ENCODE measurements at places on chromosomes 6 and 20.

DNA sequence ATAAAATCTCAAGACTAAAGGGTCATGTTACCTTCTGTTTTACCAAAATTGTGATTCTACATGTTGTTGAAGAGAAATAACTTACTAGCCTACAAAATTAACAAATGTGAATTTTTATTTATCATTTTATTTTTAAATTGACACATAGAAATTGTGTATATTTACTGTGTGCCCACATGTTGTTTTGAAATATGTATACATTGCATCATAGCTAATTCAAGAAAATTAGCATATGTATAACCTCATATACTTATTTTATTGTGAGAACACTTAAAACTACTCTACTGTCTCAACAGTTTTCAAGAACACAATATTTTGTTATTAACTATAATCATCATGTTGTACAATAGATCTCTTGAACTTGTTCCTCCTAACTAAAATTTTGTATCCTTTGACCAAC, 177.8 kb downstream of the EPM2A start:
- H3K36me3 ChIP-seq = no peaks in the 10 kb centered on the region
- H3K4me3 ChIP-seq = no peak overlapping the region
- no peak overlapping the region for H3K27ac ChIP-seq
- no peak for DNase-seq
- H3K4me1 ChIP-seq = no peaks in the 10 kb centered on the region

DNA sequence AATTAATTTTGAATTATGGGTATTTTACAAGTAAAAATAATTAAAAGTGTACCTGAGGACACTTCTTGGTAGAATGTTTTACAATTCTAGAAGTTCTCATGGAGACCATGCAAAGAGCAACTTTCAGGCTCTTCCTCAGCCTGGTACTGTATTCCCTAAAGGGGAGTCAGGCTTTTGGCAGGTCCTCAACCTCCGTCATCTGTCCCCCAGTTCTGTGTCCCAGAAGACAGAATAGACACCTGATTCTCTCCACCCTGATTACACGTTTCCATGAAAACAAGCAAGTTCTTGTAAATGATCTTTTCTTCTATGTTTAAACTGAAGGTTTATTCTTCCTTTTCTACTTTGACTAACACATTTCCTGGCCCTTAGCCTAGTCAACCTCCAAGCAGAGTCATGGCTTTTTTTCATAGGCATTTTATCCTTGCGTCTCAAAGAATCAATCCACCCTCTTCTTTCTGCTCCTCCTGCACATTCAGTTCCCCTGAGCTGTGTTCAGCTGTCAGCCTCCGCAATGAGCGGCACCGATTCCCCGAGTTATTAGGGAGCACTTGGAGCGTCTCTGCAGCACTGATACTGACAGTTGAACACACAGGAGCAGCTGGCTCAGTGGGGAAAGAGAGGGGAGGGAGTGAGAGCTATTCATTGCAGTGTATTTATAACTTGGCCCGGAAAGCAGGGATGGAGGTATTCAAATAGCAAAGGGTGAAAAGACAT, 1082.4 kb upstream of the MAP3K7 start:
- H3K36me3 ChIP-seq = no peaks in the 10 kb centered on the region
- peak; percentile 69 for DNase-seq
- peak overlapping the region; percentile 79 for H3K4me3 ChIP-seq
- H3K27me3 ChIP-seq = peaks cover 2% of the 10 kb centered on the region
- peaks cover 13% of the 10 kb centered on the region for H3K4me1 ChIP-seq
- H3K27ac ChIP-seq = peak overlapping the region; percentile 84

DNA sequence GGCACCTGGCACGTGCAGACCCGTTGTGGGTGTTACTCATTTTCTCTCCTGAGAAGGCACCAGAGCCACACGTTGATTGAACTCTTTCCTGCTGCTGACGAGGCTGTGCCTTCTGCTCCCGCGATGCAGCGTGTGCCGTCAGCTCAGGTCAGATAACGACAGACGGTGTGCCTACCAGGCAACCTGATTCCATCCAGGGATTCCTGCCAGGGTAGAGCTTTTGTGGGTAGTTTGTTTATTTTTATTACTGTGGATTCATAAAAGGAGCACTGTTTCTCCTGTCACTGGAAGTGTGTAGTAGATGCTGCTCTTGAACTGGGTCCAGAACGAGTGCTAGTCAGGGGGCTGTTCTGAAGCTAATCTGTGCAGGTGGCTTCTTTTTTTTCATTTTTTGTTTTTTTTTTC, 20.7 kb downstream of the PRPF6 start:
- peaks cover under 1% of the 10 kb centered on the region for H3K4me1 ChIP-seq
- H3K4me3 ChIP-seq = no peak overlapping the region
- H3K27me3 ChIP-seq = no peaks in the 10 kb centered on the region
- no peak for DNase-seq
- H3K36me3 ChIP-seq = peaks cover 4% of the 10 kb centered on the region

DNA sequence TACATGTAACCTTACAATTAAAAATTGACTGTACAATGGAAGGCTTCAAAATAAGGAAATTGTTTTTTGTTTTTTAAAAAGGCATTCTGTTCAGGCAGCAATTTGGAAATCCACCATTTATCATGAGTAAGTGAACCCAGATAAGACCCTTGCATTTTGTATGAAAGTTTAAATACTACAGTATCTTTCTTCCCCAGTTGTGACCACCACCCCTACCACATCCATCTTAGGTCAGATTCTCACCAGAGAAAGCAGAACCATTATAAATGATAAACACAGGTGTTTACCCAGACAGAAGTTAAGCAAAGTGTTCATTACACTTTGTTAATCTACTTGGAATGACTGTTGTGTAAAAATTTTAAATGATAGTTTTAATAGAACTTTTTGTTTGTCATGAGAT, 20.2 kb downstream of the SENP6 start:
- no peak overlapping the region for H3K4me3 ChIP-seq
- peaks cover 4% of the 10 kb centered on the region for H3K36me3 ChIP-seq
- no peak overlapping the region for H3K27ac ChIP-seq
- H3K27me3 ChIP-seq = no peaks in the 10 kb centered on the region
- H3K4me1 ChIP-seq = peaks cover 4% of the 10 kb centered on the region

DNA sequence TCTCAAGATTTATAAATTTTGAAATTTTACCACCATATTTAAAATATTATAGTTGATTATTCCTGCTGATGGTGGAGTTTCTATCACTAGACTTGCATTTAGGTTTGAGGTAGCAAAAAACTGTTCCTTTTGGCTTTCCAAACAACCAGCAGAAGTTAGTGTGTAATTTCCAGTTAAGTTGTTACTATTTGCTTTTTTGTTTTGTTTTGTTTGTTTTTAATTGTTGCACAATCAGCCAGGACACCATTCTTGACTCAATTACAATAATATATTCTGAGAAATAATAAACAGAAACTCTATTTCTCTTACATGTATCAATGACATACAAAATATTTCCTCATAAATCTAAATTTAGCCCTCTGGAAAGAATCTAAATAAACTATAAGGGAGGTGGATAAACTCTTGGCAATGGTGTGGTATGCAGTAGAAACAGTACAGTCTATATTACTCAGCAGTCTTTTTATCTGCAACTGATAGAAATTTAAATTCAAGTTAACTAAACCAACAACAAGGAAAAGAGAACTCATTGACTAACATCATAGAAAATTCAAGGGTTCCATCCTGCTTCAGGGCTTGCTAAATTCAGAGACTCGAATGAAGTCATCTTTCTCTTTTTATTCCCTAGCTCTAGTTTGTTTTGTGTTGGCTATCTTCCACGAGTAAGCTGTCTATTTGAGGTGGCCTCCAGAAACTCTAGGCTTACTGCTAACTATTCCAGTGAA, 19.4 kb upstream of the COL19A1 start:
- H3K36me3 ChIP-seq = no peaks in the 10 kb centered on the region
- no peaks in the 10 kb centered on the region for H3K27me3 ChIP-seq
- no peak overlapping the region for H3K27ac ChIP-seq
- DNase-seq = no peak

Measured in glutamatergic neuron (in vitro differentiated cells).